DMS153 (cell line): ENCODE measurements at places on chromosomes 1 and 21.

DNA sequence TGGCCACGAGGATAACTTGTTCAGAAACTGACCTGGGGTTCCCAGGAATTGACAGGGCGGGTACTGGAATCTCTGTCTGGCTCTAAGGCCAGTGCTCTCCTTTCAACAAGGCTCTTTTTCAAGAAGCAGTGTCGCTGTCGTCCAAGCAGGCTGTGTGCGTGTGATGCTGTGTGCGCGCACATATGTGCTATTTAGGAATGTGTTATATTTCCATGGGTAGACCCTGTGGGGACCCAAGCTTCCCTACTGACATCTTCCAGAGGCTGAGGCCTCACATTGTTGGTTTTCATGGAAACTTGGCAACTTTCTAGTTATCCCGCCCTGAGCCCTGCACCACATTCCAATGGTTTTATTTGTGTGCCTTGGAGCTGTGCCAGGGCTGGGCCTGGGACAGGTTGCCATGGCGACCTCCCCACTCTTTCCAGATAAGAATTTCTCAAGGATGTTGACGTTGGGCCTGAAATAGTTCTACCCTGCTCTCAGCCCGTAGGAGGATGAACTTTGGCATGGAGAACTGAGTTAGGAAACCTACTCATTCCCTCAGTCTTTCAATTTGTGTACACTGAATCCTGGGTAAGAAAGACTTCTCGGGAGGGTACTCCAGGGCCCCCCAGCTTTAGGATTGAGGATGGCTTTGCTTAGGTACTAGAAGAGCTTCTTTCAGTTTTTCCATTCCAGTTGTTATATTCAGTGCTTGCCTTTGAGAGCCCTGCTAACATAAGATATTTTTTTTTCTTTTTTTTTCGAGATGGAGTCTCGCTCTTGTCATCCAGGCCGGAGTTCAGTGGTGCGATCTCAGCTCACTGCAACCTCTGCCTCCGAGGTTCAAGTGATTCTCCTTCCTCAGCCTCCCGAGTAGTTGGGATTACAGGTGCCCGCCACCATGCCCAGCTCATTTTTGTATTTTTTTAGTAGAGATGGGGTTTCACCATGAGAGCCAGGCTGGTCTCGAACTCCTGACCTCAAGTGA is 38.8 kb upstream of the SRSF10 start:
- peak; percentile 14 for DNase-seq

DNA sequence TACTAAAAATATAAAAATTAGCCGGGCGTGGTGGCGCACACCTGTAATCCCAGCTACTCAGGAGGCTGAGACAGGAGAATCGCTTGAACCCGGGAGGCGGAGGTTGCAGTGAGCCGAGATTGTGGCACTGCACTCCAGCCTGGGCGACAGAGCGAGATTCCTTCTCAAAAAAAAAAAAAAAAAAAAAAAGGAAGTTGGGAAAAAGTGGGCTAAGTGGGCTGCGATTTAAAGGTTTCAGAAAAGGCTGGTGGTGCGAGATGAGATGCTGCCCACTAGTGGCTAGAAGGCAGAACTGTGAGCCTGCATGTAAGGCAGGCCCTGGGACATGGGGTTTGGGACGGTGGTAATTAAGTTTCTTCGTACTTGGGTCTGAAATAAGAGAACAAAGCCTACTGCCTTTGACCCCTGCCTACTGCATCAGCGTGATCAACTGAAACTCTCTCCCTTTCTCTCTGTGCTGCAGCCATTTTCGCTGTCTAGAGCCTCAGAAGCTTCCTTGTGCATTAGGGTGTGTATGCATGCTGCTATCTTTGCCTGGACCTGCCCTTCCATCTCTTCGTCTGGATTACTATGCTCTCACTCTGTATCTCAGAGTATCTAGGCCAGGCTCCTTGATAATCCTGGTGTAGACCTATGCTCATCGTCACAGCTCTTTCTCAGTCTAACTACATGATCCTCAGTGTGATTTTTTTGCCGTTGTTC is 12.4 kb downstream of the FMOD start:
- DNase-seq = peak; percentile 62

GRCh38 chr21:23968722-23969647 is 1638.3 kb downstream of the MRPL39 start:
- DNase-seq = peak; percentile 92

- DNase-seq = no peak
These were observed 198.4 kb downstream of the HHAT start for GRCh38 chr1:210527091-210527490.

DNA sequence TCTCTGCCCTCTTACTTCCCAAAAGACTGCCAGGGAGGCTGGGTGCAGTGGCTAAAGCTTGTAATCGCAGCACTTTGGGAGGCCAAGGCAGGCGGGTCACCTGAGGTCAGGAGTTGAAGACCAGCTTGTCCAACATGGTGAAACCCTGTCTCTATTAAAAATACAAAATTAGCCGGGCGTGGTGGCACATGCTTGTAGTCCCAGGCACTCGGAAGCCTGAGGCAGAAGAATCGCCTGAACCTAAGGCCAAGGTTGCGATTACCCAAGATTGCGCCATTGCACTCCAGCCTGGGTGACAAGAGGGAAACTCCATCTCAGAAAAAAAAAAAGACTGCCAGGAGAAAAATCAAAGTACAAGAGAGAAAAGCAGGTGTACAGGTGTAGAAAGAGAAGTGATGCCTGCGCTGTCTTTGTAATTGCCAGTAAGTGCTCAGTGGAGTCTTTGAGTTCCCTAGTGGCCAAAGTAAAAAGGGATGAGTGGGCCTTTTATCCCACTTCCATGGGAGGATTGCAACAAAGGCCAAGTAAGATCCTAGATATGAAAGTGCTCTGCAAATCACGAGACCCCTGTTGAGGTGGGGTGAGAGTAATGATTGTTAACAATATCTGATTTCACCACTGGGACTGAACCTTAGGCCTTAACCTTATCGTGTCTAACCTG is 94.7 kb upstream of the WNT4 start:
- DNase-seq = no peak
